Tongue (tissue), 3 donors: ENCODE measurements at places on chromosomes 13 and 19.

DNA sequence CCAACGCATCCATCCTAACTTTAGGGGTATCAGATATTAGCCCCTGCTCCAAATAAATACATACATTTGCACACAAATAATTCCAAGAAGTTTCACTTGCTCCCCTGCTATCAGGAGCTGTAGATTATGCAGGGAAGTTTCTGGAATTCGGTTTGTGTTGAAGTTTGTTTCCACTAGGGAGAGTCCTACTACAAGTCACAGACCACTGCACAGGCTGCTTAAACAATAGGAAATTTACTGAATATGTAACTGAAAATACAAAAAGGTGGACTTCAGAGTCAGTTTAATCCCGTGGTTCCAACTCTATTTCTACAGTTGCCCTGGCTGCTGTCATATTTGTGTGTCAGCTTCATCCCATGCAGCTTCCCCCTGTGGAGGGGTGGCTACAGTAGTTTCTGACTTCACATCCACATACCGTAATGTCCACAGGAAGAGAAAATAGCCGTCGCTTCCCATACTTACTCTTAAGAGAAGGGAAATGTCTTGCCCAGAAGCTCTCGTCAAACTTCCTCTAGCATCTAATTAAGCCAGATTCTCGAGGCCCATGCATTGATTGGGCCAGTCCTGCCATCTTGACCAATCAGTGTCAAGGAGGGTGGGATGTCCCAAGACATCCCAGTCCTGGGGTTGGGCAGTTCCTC is 286.6 kb downstream of the COG6 start:
- DNase-seq: no peak

GRCh38 chr13:39612023-39612637 is 9.1 kb upstream of the LHFPL6 start:
- DNase-seq: peak; percentile 90

- no peak for DNase-seq
These were observed 11.6 kb upstream of the HTR2A start for GRCh38 chr13:46908501-46908900.

- DNase-seq: no peak
These were observed 54.4 kb upstream of the RGCC start for GRCh38 chr13:41402691-41403511.

DNA sequence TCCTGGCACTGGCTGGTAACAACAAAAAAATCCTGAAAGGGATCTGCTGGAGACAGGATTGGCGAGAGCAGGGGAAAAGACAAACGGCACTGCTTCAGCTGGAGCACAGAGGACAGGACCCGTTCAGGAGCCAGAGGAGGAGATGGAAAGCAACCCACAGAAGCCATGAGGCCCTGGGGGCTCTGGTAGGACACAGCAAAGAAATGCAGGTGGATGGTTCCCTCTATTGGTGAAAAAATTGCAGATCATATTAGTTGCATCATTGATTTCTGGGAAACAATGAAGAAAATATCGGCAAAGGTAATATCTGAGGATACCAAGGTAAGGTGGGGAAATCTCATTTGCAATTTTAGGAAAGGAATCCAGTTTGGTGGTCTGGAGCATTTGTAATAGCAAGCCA is 25.7 kb upstream of the TPP2 start:
- DNase-seq: no peak
